Activated naive CD4-positive, alpha-beta T cell treated with anti-CD3 and anti-CD28 coated beads, Interleukin-2, amount 50 U/mL, for 72 hours (primary cell): ENCODE measurements at places on chromosomes 3 and 15.
A peak's percentile ranks its signal among the peaks of the same experiment; 100 is the strongest.

- DNase-seq: no peak
Observed at GRCh38 chr15:71118881-71119632, 3.8 kb downstream of the THSD4 start.

DNA sequence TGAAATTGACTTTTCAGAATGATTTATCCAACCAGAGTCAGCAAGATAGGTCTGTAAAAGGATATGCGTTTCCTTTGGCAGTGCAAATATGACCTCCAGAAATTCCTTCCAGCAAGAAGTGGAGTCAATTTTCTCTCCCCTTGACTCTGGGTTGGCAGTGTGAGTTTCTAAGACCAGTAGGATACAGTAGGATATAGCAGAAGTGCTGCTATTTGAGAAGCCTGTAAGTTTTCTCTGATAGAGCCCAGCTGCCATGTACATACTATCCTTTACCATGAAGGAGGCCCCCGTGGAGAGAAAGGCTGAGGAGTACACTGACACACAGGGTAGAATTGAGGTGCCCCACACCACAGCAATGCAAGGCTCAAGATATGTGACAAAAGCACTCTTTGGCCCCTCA lies 409.1 kb upstream of the PDZRN3 start:
- no peak for DNase-seq

DNA sequence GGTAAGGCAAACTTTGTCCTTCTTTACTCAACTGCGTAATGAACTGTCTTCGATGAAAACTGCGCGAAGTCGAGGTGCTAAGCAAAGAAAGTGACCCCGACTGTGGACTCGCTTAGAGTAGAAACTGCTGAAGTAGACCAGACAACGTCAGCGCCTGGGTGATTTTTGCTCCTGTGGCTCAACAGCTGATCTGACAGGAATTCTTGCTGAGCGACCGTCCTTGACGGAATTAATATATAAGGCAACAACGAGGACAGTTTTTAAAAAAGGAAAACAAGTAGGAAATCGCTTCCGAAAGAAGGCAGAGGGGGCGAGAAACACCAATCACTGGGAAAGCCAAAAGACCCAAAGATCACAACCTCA lies 541 bp downstream of the RPS27L start:
- DNase-seq: peak; percentile 58

- DNase-seq: peak; percentile 72
Observed at GRCh38 chr3:143121241-143122088, 1.9 kb downstream of the CHST2 start.

DNA sequence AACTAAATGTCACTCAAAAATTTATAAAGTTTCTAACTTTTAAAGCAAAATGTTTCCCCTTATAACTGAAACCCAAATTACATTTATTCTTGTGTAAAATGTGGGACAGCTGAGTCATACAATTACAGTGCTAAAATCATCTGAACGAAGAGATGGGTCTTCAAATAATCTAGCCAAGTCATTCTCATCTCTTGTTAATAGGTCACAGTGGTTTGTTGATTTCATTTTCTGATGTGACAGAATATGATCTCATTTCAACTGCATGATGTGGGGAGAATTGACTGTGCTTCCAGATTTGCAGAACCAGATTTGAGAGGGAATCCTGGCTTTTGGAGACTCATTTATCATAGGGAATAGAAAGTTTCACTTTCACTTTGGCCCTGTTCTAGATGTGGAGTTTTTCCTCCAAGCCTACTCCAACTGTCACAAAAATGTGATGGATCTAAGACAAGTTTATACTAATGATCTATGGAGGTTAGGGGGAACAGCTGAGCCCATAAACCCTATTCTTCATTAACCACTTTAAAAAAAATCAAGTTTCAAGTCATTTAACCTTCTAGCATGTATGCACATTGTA lies 685.0 kb downstream of the PDCD6IP start:
- DNase-seq: no peak

GRCh38 chr3:19077388-19077787 lies 70.9 kb upstream of the KCNH8 start:
- no peak for DNase-seq

DNA sequence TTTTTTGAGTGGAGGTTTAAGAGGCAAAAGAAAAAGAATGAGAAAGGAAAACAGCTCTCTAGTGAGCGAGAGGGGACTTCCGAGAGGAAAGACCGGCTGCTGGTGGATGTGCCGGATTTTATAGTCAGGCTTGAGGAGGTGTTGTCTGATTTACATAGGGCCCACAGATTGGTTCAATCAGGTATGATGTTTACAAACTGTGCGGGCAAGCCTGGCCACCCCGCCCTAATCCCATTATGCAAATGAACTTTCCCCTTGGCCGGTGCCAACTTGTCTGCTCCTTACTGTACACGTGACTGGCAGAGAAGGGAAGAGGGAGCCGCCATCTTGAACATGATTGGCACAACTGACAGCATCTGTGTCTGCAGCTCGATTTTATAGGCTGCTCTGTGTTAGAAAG lies 44.7 kb downstream of the FAM43A start:
- no peak for DNase-seq

- no peak for DNase-seq
Observed at GRCh38 chr3:68802111-68802870, 130.1 kb downstream of the TAFA4 start.

- DNase-seq: no peak
Observed at GRCh38 chr15:77074350-77074749, 3.4 kb upstream of the TSPAN3 start.

GRCh38 chr3:27533261-27533607 lies 49.0 kb upstream of the SLC4A7 start:
- DNase-seq: no peak

DNA sequence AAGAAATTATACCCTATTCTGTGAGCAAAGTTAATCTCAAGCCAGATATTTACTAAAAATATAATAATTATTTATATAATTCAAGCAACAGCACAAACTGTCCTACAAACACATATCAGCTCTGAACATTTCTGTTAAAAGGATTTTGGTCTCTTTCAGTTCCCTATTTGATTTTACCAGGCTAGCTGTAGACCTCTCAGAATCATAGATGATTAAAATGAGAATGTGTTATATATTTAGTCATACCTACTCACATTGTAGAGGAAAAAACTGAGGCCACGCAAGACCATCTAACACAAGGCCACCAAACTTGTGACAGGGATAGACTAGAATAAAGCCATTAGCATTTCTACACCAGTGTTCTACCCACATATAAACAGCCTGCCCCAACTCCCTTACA lies 28.5 kb downstream of the ACKR4 start:
- no peak for DNase-seq

GRCh38 chr3:4988983-4989834 lies 10.0 kb downstream of the BHLHE40 start:
- DNase-seq: no peak

GRCh38 chr15:78717956-78718656 lies 77.1 kb upstream of the CHRNB4 start:
- DNase-seq: no peak
